ENCODE measurements at places on chromosomes 12 and 14. TPM values are rescaled to one million over a fixed set of nuclear protein-coding genes. Genes with fewer than 3 reads are reported as not detected.

ERBB3 gene
- 0.60 TPM for total RNA-seq

LMO3 gene
- total RNA-seq = not detected

CCDC184 gene
- 8.6 TPM for total RNA-seq

MBD6 gene
- 82.4 TPM for total RNA-seq

DNA sequence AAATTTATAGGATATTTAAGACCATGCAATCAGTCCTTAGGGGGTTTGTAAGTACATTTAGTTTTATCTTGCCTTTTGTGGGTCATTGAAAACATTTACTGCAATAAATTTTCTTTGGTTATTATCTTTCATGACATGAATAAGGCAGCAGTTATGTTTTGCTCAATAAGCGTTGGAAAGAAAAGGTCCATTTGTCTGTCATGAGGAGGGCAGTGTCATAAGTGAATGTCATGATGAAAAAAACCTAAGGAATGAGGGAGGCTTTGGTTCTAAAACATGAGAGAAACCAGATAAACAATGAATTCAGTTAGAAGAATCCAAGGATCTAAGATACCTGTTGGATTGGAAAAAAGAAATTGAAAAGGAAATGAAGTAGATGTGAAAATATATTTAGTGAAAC lies 209.4 kb downstream of the NAV3 start:
- no peak for DNase-seq

DNA sequence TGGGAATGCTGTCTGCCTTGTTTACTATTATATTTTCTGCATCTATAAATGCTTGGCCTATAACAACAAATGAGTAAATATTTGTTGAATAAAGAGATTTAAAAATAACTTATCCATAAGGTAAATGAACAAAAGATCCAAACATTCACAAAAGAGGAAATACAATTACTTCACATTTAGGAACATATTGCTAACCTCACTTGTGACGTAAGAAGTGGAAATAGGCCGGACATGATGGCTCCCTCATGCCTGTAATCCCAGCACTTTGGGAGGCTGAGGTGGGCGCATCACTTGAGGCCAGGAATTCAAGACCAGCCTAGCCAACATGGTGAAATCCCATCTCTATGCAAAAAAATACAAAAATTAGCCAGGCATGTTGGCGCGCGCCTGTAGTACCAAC lies 25.7 kb upstream of the CKAP4 start:
- no peak for DNase-seq

GRCh38 chr12:57738661-57739237 lies at the start of gene AGAP2:
Gene AGAP2, minus strand, starts transcription at chr12:57738742. Its CDS starts 496 bp downstream, at chr12:57738246.
- no peak for DNase-seq

Data from T-helper 17 cell (primary cell).